ENCODE measurements at places on chromosomes 5 and 9. TPM values are rescaled to one million over a fixed set of nuclear protein-coding genes. Genes with fewer than 3 reads are reported as not detected.

The CSNK1A1 gene
- total RNA-seq: 666 TPM

DNA sequence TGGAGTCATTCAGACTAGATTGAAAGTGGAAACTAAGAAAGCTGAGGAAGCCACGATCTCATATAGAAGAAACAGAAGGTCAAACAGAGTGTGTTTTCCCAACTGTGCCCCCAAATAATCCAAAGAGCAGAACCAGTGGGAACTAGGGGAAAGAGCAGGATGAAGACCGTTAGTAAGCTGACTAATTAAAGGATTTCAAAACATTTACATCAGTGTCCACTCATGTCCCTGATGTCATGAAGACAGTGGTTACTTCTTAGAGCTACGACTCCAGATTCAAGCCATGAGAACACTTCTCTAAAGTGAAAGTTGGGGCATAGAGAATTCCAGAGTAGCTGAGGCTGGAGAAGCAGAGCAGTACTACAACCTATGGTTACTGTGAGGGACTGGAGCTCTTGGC lies 119.6 kb upstream of the SLC12A2 start:
- peaks cover 38% of the 10 kb centered on the region for H3K4me1 ChIP-seq
- no peak overlapping the region for H3K4me3 ChIP-seq
- H3K27me3 ChIP-seq: no peaks in the 10 kb centered on the region
- H3K36me3 ChIP-seq: peaks cover 17% of the 10 kb centered on the region
- DNase-seq: no peak

The IFNA21 gene
- total RNA-seq: not detected

DNA sequence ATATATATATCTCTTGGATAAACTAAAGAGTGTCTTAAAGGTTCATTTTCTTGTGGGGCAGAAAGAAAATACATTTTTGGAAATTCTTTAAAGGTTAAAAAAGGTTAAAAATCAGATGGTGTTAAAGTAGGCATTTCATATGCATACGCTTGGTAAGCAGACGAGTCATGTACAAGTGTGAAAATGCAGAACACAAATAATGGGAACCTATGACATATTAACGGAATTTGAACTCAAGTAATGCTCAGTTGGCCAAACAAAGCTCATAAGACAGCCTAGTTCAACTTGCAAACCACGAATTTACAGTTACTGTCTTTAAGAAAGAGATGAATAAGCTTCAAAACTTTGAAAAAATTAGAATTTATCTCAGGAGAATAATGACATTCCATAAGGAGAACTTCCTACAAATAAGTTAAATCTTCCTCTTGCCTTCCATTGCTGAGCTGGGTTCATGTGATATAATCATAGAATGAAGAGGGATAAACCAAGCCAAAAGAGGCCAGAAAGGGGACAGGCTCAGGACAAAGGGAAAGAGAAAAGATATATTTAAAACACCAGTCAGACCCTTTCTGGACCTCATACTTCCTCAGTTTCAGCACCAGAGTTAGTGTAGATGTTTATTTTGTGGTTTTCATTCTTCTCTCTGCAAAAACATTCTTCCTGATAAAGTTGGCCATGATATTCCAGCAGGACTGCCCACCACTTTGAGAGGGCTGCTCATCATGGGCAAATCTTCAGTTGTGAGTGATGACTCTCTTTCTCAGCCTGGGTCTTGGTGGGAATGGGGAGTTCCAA lies 256.7 kb upstream of the CD180 start:
- no peak overlapping the region for H3K4me3 ChIP-seq
- no peaks in the 10 kb centered on the region for H3K4me1 ChIP-seq
- no peak for DNase-seq
- no peak overlapping the region for H3K27ac ChIP-seq
- no peaks in the 10 kb centered on the region for H3K36me3 ChIP-seq

DNA sequence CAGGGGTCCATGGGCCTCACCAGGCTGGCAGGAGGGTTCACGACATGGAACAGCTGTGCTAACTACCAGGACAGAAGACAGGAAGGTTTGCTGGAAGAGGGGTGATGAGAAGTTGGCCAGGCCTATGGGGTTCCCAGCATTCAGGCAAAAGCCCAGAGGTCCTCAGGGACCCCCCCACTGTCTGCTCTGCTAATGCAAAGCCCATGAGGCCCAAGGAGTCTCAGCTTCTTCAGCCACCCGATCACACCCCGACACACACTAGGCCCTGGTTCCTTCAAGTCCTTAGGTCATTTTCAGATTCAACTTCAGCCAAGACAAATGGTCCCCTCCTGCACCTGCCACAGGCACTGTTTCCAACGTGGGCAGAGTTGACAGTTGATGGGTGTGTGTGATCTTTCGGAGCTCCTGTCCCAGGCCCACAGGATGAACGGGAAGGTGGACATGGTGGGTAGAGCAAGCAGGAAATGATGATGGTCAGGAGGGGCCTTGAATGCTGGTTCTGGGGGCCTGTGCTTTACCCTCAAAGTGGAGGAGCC lies 20.4 kb downstream of the ADAMTS2 start:
- H3K4me3 ChIP-seq: no peak overlapping the region
- H3K27me3 ChIP-seq: no peaks in the 10 kb centered on the region
- no peak for DNase-seq

DNA sequence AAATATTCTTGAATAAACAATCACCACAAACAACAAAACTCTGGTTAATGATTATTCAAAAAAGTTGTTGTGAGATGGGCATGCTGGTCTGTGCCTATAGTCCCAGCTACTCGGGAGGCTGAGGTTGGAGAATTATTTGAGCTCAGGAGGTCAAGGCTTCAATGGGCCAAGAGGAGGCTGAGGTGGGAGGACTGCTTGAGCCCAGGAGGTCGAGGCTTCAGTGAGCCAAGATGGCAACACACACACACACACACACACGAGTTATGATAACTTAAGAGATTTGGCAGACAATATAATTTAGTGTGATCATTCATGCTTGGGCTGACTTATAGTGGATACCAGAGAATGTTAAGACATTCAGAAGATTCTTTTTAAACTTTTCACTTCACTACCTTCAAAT lies 14.9 kb downstream of the LYSMD3 start:
- DNase-seq: no peak
- H3K27ac ChIP-seq: no peak overlapping the region
- peaks cover 9% of the 10 kb centered on the region for H3K4me1 ChIP-seq
- H3K36me3 ChIP-seq: peaks cover 39% of the 10 kb centered on the region

The ARID3C gene
- not detected for total RNA-seq

- H3K36me3 ChIP-seq: peaks cover 16% of the 10 kb centered on the region
- no peaks in the 10 kb centered on the region for H3K27me3 ChIP-seq
- no peak overlapping the region for H3K27ac ChIP-seq
- peaks cover 4% of the 10 kb centered on the region for H3K4me1 ChIP-seq
- H3K4me3 ChIP-seq: no peak overlapping the region
These were observed 43.9 kb downstream of the PRRT1B start for GRCh38 chr9:131589124-131589711.

DNA sequence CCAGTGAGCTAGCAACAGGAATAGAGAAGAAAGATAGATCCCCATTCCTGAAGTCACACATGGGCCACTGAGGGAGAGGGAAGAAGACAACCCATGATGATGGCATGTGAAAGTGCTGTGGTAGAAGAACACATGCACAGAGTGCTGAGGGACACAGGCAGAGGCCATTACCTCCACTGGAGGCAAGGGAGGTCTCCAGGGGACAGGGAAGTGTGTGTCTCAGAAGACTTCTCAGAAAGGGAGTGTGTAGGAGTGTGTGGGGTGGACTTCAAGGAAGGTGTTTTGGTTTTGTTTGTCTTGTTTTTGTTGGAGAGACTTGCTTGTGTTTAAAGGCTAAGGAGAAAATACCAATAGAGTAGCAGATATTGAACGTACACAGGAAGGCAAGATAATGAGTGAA lies 77.0 kb upstream of the SMARCA2 start:
- H3K4me3 ChIP-seq: no peak overlapping the region
- H3K4me1 ChIP-seq: no peaks in the 10 kb centered on the region
- no peak overlapping the region for H3K27ac ChIP-seq
- H3K36me3 ChIP-seq: no peaks in the 10 kb centered on the region
- H3K27me3 ChIP-seq: peaks cover 34% of the 10 kb centered on the region
- DNase-seq: no peak

- peak; percentile 38 for DNase-seq
- H3K27ac ChIP-seq: no peak overlapping the region
These were observed 3.3 kb downstream of the SETX start for GRCh38 chr9:132351404-132352045.

The ABL1 gene
- total RNA-seq: 67.5 TPM

The PCDHA7 gene
- 0.69 TPM for total RNA-seq

The ALG2 gene
- 54.6 TPM for total RNA-seq

The C9orf50 gene
- total RNA-seq: not detected

DNA sequence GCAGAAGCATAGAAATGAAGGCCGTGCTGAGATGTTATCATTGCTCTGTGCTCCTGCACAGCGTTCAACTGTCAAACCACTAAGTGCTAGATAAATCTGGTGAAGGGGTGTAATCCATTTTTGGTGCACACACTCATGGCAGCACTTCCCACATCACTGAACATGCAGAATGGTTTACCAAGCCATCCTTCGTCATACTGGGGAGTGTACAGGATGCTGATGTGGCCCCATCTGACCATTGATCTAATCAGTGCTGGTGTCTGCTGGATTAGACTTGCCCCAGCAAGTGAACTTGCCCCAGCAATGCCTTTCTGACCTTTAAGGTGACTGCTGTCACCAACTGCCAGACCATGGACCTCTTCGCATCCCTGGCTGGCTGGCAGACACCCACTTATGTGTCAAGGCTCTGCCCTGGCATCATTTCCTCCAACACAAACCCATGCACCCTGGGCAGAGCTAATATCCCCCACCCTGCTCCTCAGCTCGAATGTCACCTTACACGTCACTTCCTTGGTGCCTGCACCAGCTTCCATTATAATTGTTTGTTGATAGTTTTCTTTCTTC lies 4.2 kb upstream of the SEMA4D start:
- H3K4me3 ChIP-seq: no peak overlapping the region
- peaks cover 12% of the 10 kb centered on the region for H3K27me3 ChIP-seq
- peaks cover 1% of the 10 kb centered on the region for H3K4me1 ChIP-seq
- H3K27ac ChIP-seq: no peak overlapping the region
- DNase-seq: no peak

DNA sequence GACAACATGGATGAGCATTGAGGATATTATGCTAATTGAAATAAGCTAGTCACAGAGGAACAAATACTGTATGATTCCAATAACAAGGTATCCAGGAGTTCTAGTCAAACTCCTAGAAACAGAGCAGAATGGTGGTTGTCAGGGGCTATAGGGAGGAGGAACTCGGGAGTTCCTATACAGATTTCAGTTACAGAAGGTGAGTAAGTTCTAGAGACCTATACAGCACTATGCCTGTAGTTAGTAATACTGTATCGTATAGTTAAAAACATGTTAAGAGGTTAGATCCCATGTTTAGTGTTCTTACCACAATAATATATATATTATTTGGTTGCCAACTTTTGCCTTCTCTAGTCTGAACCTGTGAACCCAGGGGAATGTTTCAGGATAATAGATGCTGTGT lies 7.9 kb upstream of the OXCT1 start:
- DNase-seq: no peak
- H3K27me3 ChIP-seq: no peaks in the 10 kb centered on the region
- H3K27ac ChIP-seq: no peak overlapping the region
- no peaks in the 10 kb centered on the region for H3K36me3 ChIP-seq
- H3K4me3 ChIP-seq: no peak overlapping the region

DNA sequence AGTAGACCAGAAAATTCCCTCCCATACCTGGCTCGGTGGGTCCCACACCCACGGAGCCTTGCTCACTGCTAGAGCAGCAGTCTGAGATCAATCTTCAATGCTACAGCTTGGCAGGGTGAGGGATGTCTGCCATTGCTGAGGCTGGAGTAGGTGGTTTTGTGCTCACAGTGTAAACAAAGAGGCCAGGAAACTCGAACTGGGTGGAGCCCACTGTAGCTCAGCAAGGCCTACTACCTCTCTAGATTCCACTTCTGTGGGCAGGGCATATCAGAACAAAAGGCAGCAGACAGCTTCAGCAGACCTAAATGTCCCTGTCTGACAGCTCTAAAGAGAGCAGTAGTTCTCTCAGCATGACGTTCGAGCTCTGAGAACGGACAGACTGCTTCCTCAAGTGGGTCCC lies 5.6 kb upstream of the GZMA start:
- H3K27ac ChIP-seq: no peak overlapping the region
- H3K4me1 ChIP-seq: no peaks in the 10 kb centered on the region
- H3K36me3 ChIP-seq: no peaks in the 10 kb centered on the region
- peaks cover 51% of the 10 kb centered on the region for H3K27me3 ChIP-seq
- no peak for DNase-seq

DNA sequence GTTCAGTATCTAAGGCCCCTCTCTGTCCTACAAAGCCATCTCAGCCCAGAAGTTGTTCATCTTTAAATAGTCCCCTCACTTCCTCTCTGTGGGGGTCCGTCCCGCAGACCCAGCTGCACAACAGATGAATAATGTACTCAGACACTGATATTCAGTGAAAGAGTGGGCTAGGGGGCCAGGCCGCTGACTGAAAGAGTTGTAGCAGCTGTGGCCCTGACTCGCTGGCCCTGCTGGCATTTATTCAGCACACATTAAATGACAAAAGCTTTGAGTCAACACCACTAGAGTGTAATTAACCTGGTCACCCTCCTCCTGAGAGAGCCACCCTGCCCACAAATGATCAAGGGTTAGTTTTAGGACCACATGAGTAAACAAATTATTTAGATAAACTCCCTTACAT lies 76.3 kb downstream of the MED10 start:
- no peak overlapping the region for H3K27ac ChIP-seq
- no peaks in the 10 kb centered on the region for H3K36me3 ChIP-seq
- H3K4me3 ChIP-seq: no peak overlapping the region
- H3K27me3 ChIP-seq: peaks cover 18% of the 10 kb centered on the region
- no peak for DNase-seq

GRCh38 chr9:98402019-98402840 lies 146.8 kb upstream of the TBC1D2 start:
- H3K4me1 ChIP-seq: no peaks in the 10 kb centered on the region
- DNase-seq: no peak
- peaks cover 47% of the 10 kb centered on the region for H3K27me3 ChIP-seq
- H3K27ac ChIP-seq: no peak overlapping the region
- H3K4me3 ChIP-seq: no peak overlapping the region

DNA sequence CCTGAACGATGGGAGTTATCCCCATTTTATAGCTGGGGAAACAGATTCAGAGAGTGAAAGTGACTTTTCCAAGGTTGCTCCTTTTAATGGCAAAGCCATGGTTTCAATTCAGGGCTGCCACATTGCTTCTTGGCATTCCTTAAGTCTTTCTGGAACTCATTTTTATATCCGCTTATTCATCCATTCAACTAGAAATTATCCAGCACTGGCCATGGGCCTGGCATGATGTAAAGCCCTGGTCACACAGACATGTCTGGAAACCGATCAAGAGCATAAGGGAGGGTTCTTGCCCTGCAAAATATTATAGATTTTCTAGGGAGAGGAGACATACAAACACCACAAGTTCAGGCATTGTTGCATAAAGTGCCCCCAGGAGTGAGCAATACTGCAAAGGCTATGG lies 43.0 kb upstream of the COL15A1 start:
- no peaks in the 10 kb centered on the region for H3K36me3 ChIP-seq
- H3K27ac ChIP-seq: no peak overlapping the region
- peaks cover 5% of the 10 kb centered on the region for H3K4me1 ChIP-seq
- no peak for DNase-seq
- H3K4me3 ChIP-seq: no peak overlapping the region
- peaks cover 21% of the 10 kb centered on the region for H3K27me3 ChIP-seq

The C5orf52 gene
- total RNA-seq: not detected

Data from MCF 10A (cell line).